ENCODE measurements at places on chromosomes 1 and 21. TPM values are rescaled to one million over a fixed set of nuclear protein-coding genes. Genes with fewer than 3 reads are reported as not detected.

DNA sequence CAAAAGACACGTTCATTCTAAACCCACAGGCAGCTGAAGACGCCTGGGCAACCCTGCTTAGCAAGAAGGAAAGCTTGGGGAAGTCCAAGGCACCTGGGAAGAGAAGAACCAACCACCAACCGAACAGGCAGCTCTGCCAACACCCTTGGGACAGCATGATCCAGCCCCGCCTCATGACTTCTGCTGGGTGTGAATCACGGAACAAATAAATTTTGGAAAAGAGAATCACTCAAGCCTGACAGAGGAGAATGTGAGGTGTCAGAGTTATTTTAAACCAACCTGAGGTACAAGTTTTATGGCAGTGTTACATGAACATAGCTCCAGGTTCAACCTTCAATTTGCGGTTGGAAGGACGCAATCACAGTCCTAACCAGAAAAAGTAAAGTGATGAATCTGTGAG lies 10.0 kb upstream of the PADI4 start:
- no peak for DNase-seq

- no peak for DNase-seq
These were observed 88.4 kb upstream of the TMPRSS2 start for GRCh38 chr21:41596241-41596925.

GRCh38 chr1:9278585-9279153 lies 14.0 kb upstream of the SPSB1 start:
- no peak for DNase-seq

GRCh38 chr21:41726970-41727783 lies 39.7 kb downstream of the RIPK4 start:
- DNase-seq, result peak; percentile 54

DNA sequence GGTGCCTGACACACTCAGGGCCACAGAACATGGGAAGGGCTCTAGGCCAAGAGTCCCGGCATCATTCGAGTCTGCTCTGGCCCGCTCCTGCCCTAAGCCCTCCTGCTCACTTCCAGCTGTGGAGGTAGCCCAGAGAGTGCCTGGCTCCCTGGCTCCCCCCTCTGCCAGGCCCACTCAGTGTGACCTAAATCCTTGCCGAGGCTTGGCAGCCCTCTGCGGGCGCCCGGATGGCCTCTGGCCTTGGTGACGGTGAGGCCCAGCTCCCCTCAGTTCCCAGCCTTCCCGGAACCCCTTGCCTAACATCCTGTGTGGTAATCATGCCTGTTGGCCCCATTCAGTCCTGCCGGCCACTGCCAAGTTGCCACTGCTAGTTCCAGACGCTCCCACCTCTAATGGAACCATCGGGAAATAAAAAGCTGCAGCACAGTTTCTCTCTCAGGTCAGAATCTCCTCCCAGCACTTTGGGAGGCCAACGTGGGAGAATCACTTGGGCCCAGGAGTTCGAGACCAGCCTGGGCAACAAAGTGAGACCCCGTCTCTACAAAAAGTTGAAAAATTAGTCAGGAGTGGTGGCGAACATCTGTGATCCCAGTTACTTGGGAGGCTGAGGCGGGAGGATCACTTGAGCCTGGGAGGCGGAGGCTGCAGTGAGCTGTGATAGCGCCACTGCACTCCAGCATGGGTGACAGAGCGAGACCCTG lies 1.2 kb upstream of the H6PD start:
- DNase-seq, result peak; percentile 23

MEX3A gene
- 5.8 TPM for total RNA-seq

- peak; percentile 90 for DNase-seq
These were observed 65.0 kb upstream of the PRDX6 start for GRCh38 chr1:173411835-173412742.

DNA sequence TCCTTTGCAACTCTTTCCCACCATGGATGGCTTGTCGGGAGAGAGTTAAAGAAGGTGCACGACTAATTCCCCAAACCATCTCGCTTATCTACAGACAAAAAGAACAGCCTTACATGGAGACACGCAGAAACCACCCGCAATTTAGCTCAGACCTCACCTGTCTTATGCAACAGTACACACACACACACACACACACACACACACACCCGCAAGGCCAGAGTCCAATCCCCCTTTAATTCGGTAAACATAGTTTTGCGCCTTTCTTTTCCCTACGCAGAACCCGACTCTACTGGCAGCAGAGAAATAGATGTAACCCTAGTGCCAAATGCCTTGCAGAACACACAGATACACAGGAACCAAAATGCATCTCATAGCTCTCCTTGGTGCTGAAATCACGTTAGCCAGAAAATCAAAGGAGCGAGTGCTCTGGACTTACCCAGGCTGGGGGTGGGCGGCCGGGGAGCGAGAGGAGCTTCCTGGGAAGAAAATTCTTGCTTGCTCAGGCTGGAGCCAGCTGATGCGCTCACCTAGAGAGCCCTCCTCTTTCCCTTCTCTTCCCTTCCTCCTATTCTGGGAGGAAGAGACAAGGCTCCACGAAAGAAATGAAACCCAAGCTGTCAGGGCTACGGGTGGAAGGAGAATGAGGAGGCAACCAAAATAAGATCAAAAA lies 470 bp downstream of the TNR start:
- no peak for DNase-seq

GRCh38 chr1:9809100-9809510 lies 14.7 kb downstream of the CLSTN1 start:
- no peak for DNase-seq

- peak; percentile 87 for DNase-seq
These were observed 195.7 kb downstream of the ROR1 start for GRCh38 chr1:63969441-63969901.

DNA sequence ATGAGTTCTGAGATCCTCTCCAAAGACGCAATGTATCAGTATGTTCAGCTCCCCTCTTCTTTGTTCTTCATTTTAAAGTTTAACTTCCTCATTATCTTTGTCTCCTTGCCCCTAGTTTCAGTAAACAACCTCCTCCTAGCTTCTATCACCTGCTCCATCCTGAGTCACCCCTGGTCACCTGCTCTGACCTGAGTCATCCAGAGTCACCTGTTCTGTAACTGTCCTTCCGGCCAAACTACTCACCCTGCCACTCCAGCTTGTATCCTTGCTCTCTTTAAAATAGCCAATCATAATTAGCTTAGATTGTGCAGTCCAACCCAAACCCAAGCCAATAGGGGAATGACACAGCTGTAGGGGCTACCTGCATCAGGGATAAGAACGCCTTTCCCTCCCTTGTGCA lies 332.0 kb downstream of the OLFM3 start:
- no peak for DNase-seq

GRCh38 chr1:234675572-234675971 lies 65.6 kb upstream of the IRF2BP2 start:
- peak; percentile 77 for DNase-seq

DNA sequence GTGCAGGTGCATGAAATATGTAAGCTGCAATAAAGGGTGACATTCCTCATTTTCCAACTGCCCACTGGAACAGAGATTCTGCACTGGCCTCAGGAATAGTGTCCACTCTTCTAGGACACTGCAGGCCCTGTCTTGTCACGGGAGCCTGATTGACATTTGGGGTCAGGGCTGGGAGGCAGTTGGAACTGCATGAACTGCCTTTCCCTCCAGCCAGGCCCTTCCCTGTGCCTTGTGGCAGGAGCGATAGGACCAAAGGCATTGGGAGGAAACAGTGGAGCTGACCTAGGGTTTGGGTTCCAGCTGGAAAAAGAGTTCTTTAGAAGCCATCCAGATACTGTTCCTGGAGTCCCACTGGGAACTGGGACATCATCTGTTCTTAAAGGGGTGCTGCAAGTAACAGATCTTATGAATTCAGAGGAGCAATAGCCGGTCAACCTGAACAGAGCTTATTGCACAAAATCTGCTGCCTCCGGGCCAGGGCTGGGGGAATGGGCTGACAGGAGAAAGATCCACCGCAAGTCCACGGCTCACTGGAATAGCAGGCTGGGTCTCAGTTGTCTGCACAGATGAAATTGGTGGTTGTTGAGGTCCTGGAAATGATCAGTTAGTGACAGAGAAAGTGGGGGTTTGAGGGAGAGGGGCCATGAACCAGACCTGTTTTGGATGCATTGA lies 451.7 kb downstream of the CAMTA1 start:
- no peak for DNase-seq

DNA sequence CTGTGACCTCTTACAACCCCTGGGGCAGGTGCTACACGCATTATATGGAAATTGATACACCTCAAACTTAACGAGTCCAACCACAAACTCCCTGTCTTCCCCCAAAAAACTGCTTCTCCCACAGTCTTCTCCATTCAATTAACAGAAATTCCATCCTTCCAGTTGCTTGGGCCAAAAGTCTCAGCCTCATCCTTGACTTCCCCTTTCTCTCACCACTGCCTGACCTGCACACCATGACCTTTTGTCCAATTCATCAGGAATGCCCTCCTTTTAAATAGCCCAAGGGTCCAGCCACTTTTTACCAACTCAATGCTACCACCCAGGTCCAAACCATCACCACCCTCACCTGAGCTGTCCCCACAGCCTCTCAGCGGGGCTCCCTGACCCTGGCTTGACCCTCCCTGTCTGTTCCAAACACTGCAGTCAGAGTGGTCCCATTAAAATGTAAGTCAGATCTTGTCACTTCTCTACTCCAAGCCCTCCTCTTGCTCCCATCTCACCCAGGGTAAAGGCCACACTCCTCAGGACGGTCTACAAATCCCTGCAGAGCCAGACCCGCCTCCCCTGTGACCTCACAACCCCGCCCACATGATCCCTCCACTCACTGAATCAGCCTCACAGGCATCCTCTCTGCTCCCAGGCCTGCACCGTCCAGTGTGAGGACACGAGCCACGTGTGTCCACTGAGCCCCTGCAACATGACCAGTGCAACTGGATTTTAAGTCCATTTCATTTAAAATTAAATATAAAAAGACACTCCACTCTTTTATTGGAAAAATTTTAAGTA lies 18.5 kb downstream of the KCNN3 start:
- no peak for DNase-seq

DNA sequence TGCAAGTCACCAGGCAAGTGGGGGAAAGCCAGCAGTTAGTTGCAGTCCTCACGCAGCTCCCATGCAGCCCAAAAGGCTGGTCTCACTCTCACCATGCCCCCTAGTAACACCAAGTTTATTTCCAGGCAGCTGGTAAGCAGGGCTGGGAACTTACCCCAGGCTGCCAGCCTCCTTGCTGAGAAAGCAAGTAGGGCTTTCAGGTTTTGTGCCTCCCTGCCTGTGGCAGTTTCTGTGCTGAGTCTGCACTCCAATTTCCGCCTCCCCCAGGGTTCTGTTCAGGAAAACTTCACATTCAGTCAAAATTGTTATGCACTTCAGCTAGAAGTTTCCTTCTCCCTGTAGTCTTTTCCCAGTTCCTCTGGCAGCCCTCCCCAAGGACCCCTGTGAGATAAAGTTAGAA lies 102.0 kb upstream of the SGIP1 start:
- no peak for DNase-seq

- no peak for DNase-seq
These were observed 65.1 kb downstream of the KCNK1 start for GRCh38 chr1:233679030-233679429.

GRCh38 chr1:172431204-172431603 lies 10.7 kb downstream of the C1orf105 start:
- DNase-seq, result no peak

GPR157 gene
- total RNA-seq, result 1.9 TPM

DNA sequence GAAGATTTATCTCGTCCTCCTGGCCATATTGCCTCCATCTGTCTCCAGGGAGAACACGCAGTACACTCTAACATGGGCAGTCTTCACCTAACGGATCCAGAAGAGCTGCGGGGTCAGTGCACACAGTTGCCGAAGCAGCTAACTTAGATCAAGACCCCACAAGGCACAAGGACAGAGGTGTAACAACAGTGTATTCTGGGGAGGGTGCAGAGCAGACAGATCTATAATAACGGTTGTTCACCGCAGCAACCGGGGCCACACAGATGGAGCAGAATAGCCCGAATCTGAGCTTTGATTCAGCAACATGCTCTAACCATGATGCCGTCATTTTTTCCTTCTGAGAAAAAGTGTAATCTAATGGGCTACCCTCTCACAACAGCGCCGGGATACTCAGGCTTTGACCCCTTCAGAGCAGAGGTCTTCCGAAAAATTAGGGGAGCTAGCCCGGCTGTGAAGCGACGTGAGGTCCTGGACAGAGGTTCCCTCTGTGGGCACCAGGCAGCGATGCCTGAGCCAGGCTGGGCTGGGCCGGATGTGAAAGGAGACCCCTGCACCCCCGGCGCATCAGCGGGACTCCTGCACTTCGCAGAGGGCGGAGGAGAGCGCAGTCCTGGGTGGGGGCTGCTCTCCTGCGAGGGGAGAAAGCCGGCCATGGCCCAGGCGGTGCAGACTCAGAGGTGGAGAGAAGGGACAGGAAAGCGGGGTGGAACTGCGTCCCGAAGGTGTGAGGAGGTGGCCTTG lies 57.5 kb downstream of the BCL9 start:
- no peak for DNase-seq

- DNase-seq, result peak; percentile 97
These were observed 89.7 kb upstream of the RGS1 start for GRCh38 chr1:192485692-192486436.

OR2L5 gene
- not detected for total RNA-seq

NAV1 gene
- total RNA-seq, result 34.7 TPM

NBPF4 gene
- not detected for total RNA-seq

OVAAL gene
- 0.11 TPM for total RNA-seq

DNA sequence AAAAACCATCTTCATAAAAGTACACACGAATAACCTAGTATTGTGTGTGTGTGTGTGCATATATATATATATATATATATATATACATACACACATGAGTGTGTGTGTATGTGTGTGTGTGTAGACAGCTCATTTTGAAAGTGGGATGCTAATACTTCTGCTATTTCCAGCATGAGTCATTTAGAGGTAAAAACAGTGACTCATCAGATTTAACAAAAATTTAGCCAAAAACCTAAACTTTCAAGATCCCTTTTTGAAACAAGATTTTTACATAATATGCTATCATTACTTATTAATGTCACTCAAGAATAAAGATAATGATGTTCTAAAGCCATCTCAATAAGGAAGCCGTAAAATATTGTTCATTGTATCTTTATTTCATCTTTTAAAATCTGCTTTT lies 35.6 kb upstream of the ADGRL4 start:
- DNase-seq, result peak; percentile 65

LRRIQ3 gene
- total RNA-seq, result 1.8 TPM

GRCh38 chr1:25641931-25642573 lies 25.5 kb downstream of the MAN1C1 start:
- peak; percentile 14 for DNase-seq

- DNase-seq, result peak; percentile 87
These were observed 47.8 kb downstream of the GPR88 start for GRCh38 chr1:100585786-100586185.

TEX35 gene
- total RNA-seq, result 0.11 TPM

DNA sequence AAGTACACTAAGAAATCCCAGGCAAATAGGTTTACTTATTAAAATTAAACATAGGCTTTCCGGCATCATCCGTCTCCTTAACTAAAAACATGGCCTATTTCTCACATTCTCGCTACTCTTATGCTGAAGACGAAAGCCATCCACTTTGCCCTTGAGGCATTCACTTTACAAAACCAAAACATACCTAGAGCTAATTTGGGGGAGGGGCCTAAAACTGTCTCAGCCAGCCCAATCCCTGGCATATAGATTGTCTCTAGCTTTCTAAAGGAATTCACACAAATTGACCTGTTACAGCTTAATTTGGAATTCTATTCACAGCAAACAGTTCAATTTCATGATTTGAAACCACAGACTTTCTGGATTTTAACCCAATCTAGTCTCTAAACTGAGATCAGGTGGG lies 34.8 kb downstream of the SLC35D1 start:
- no peak for DNase-seq
